Activated CD4-positive, alpha-beta T cell treated with anti-CD3 and anti-CD28 coated beads for 4 hours (primary cell): ENCODE measurements at places on chromosomes 6 and 20.
A peak's percentile ranks its signal among the peaks of the same experiment; 100 is the strongest.

DNA sequence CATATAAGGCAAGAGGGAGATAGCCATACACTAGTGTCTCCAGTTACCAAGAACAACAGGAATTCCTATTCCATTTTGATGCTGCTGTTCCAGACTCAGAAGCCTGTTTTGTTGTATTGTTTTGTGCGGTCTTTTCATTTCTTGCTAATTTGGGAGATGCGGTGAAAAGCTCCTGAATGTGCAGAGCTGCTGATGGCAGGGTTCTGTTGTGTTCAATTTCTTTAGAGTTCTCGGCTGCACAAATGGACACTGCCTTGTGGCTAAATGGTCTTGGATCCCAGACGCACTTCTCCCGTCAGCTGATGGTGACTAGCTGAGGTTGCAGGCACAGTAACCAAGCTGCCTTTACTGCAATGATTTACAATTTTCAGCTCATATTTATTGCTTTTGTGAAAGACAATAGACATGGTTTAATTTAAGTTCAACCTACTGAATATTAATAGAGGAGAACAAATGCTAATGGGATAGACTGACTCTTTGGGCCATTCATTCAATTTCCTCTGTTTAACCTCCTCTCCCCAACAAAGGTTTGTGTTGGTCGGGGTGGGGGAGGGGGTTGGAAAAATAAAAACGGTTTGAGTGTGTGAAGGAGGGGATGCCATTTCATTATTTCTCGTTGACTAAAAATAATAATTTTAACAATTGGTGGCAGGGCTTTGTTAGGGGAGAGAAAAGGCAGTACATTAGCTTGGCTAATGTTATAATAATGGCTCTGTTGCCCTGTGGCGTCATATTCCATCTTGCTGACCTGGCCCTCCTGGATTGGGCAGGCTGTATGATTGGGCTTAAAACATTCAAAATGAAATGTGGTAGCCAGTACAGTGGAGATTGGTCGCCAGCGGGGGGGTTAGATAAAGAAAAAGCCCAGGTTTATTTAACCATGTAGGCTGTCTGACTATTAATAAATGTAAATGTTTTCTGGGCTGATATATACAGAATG lies 159.5 kb downstream of the JARID2 start:
- no peak for DNase-seq

DNA sequence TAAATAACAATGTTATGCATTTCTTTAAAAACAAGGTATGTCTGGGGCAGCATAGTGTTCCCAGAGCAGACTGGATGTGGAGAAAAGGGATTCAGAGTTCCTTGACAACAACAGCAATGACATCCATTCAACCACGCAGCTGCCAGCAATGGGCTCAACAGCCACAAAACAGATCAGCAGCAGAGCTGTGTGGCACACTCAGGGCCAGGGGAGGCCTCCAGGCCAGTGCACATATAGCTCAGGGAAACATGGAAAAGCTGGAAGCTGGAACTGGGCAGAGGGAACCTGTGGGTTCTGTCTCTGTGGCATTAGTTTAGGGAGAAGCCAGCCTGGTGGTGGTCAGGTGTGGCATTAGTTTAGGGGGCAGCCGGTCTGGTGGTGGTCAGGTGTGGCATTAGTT lies 148.3 kb downstream of the SMOC2 start:
- no peak for DNase-seq

- DNase-seq, result no peak
These were observed 260.2 kb upstream of the IRAK1BP1 start for GRCh38 chr6:78607189-78607588.

GRCh38 chr6:4084444-4085331 lies 5.8 kb upstream of the FAM217A start:
- no peak for DNase-seq

- no peak for DNase-seq
These were observed 55.5 kb downstream of the TRAF3IP2 start for GRCh38 chr6:111550195-111550594.

DNA sequence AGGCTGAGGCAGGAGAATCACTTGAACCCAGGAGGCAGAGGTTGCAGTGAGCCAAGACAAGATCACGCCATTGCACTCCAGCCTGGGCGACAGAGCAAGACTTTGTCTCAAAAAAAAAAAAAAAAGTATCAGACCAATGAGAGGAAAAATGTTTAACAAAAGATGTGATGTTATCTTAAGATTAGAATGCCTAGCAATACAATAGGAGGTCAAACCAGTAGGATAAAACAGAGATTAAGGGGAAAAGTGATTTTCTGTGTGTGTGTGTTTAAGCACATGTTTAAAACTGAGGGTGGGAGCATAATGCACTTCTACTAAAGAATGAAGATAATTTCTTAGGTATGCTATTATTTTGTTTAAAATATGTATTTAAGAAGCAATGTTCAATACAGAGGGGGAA lies 17.9 kb downstream of the COL19A1 start:
- no peak for DNase-seq

DNA sequence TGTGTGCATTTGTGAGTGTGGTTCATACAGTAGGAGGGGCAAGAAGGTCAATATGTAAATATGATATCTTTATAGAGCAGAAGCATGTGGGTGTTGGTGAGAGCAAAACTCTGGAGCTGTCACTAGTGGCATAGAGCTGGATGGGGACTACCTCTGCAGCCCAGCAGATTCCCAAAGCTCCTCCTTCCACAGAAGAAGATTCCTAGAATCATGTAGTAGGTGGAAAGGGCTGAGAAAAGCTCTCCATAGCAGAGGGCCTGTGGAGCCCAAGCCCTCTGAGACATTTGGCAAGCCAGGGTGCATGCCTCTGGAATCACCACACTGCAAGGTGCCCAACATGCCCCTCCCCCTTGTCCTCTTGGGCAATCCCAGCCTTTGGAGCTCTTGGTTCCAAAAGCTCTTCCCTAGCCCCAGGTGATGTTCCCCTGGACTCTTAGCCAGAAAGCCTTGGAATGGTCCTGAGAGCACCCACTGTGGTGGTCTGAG lies 233.2 kb downstream of the LRFN2 start:
- DNase-seq, result no peak

DNA sequence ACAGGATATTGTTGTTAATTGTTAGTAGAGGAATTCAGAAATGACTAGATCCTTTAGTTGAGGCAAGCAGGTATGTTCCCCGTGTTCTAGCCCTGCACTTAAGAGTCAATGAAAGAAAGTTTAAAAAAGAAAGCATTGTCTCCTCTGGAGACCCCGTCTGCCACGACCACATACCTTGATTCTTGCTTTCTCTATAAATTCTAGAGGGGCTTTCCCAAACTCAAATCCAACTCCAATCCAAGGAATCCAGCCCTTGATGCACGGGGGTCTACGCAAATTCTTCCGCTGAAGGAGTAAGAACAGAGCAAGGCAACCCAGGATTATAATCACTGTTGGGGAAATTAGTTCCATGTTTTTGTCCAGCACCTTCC lies 401 bp downstream of the CYP39A1 start:
- no peak for DNase-seq

- no peak for DNase-seq
These were observed 248.0 kb upstream of the PRDM1 start for GRCh38 chr6:105838171-105838570.

DNA sequence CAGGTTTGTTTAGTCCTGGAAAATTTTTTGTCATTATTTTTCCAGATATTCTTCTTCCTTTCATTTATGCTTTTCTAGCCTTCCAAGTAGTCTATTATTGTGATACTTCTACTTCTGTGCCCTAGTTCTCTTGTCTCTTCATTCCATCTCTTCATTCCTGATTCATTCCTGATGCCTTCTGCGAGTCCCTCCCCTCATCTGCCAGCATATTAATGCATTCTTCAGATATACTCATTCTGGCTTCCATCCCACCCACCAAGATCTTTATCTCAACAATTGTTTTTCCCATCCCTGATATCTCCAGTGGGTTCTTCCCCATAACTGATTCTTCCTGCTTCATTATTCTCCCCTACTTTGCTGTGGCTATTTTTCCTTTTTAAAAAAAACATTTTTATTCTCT lies 35.2 kb downstream of the ALDH5A1 start:
- DNase-seq, result no peak

DNA sequence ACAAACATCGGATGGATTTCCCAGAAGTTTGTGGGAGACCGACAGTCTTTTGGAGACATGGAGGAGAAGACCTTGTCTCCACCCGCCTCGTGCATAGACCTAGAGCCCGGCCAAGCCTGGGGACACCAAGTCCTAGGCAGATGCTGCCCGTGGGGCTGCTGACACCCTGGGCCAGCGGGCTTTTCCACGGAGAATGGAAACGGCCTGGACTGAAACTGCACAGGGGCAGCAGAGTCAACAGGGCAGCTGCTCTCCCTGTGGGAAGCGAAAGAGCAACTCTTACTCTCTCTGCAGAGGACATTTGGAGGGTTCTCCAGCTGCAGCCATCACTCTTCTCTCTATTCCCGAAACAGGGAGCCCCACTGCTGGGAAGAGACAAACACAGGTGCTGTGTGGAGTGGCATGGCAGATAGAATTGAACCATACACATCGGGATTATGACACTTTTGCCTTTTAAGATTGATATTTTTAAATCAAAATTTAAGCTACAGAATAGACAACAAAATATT lies 401.2 kb downstream of the THBS2 start:
- DNase-seq, result no peak

DNA sequence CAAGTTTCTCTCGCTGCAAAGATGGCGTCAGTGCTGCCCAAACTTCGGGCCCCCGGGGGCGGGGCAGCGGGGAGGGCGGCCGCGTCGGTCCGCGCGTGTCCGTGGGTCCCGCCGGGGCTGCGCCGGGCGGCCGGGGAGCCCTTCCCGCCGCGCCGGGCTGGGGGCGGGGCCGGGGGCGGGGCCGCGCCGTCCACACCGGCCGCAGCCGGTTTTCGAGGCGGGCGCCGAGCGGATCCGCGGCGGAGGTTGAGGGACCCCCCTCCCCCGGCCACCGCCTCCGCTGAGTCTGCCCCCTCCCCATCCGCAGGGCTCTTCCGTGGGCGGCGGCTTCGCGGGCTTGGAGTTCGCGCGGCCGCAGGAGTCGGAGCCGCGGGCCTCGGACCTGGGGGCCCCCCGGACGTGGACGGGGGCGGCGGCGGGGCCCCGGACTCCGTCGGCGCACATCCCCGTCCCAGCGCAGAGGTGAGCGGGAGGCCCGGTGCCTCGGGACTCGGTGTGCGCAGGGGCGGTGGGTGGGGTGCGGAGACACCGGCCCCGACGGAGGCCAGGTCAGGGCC lies 572 bp downstream of the SLC2A4RG start:
- DNase-seq, result peak; percentile 38

- DNase-seq, result no peak
These were observed 1.2 kb downstream of the SNX21 start for GRCh38 chr20:45834797-45835161.

GRCh38 chr20:53760025-53760441 lies 166.4 kb upstream of the ZNF217 start:
- DNase-seq, result no peak

- DNase-seq, result no peak
These were observed 17.5 kb downstream of the DNMT3B start for GRCh38 chr20:32779500-32780211.

GRCh38 chr6:20188630-20189075 lies 23.6 kb downstream of the MBOAT1 start:
- no peak for DNase-seq

DNA sequence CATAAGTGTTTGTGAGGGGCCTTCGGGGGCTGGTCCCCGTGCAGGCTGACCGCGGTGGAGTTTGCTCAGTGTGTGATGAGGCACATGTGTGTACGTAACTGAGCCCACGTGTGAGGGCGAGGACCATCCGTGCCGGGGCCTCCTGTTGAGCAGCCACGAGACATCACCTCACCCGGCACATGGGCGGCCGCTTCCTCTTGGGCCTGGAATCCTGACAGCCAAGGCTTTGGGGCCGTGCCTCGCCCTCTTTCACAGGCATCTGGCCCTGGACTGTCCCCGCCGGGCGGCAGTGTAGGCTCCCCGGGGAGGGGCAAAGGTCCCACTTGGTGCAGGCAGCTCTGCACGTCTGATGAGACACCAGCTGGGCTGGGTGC lies 202.3 kb downstream of the DLL1 start:
- no peak for DNase-seq

DNA sequence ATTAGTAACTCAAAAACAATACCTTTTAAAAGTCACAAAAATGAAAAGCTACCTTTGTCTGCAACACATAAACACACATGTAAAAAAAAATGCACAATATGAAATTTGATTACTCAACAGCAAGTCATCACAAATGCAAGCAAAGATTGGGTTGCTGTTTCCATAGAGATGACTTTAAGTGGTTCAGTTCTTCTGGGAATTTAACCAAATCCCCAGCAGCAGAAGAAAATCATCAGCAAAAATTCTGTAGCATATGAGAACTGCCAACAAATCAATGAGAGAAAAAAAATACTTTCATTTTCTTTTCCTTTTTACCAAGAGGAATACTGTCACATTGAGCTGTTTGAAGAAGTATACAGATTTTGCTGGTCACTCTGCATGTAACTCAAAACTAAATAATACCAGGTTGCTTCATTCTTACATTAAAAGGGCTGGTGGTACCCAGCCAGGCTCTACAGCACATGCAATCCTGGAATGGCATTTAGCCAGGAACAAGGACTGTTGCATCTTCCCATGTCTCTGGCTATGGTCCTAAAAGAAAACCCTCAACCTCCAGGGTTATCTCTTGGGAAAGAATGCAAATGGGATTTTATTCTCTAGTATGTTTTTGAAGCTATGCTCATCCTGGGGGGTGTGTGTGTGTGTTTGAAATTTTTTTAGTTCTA lies 158.3 kb downstream of the OPRM1 start:
- no peak for DNase-seq

DNA sequence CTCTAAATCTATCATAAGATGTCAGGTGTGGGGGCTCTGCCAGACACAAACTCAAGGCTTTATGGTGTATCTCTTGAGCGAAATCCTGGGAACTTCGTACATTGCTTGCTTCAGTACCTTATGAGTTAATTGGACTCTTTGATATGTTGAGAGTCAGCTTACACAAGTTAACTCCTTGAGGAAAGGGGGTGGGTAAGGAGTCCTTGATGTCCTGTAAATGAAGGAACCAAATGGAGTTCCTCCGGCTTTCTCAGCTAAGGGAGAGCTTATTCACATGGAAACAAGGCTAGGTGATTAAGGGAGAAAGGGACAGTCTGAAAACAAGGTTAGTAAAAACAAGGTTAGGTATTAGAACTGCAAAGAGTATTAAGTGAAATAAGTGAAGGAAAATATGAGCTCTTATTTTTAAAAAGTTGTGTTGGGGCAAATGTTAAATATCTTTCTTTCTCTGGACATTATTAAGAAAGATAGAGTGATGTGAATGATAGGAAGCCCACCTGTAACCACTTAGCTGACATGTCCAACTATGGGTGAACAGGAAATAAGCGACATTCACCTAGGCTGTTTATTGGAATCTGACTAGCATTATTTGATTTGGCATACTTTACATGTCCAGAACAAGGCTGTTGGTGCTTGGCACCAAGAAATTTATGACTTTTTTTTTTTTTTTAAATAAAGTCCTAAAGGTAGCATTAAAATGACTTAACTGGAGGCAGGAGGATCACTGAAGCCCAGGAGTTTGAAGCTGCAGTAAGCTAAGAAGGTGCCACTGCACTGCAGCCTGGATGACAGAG lies 26.5 kb downstream of the GTF2H5 start:
- DNase-seq, result no peak

GRCh38 chr6:106511288-106512047 lies 117.8 kb downstream of the RTN4IP1 start:
- DNase-seq, result no peak

DNA sequence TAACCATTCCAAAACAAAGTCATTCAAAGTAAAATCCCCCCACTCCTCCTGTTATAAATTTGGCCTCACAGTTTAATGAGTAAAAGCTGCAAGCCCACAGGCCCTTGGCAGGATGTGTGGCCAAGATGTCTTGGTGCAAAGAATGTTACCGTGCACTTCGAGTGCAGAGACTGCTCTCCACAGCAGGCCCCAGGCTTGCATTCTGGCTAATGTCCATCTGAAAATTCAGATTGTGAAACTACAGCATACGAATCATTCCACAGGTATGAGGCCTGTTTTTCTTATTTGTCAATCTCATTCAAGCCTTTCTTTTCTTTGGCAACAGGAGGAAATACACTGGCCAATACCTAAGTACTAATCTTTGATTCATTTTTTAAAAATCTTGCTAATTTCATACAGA lies 7.1 kb downstream of the RPS6KA2 start:
- no peak for DNase-seq
